Stimulated activated CD8-positive, alpha-beta memory T cell treated with anti-CD3 and anti-CD28 coated beads, Interleukin-7, amount 100 ng/mL, for 1 hour (primary cell): ENCODE measurements at places on chromosomes 11 and 22.

GRCh38 chr11:30775233-30775522 is 189.0 kb upstream of the MPPED2 start:
- no peak for DNase-seq

DNA sequence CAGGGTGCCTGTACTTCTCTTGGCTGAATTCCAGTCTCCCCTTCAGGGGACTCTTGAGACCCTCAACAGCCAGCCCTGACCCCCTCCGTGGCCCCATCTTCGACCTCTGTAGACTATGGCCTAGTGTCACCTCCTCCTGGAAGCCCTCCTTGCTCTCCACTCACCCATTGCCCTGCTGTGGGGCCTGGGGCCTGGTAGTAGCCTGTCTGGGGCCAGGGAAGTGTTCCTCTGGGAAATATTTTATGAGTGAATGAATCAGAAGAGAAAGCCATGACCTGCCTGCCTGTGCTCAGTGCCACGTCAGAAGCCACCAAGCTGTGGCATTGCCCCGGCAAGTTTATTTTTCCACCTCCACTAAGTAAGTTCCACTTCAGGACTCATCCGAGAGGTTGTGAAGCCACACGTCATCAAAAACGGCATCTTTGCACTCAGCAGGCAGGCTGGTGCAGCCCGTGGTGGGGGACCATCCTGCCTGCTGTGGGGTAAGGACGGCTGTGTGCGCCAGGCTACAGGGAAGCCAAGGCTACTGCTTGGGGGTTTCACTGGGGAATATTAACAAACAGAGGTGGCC is 59.6 kb upstream of the PPARA start:
- DNase-seq = no peak

DNA sequence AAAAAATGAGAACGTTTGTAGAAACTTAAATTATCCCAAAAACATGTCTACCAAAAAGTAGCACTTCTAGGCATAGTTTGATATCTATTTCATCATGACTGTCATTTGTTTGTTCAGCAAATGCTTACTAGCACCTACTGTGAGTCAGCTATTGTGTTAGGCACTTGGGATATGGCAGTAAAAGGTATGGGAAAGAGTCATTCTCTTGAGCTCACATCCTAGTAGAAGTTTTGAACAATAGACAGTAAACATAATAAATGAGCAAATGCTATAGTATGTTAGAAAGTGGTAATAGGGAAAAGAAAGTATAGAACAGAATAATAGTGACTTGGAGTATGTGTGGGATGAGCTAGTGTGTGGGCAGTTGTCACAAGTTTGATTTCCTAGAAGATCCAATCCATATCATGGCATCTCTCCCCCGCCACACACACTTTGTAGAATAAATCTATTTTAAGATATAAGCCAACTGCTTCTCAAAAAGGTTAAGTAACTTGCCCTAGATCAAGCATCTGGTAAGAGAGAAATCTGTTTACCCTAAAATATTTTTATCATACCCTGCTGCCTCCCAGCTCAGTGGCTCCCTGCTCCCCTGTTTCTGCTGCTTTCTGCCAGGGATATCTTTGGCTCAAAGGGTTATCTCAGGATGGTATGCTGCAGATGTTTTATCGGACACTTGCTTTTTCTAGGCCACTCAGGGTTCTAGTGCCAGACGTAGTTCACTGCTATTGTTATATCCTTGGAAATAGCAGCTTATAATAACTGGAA is 129.7 kb downstream of the NCAM1 start:
- DNase-seq = no peak

DNA sequence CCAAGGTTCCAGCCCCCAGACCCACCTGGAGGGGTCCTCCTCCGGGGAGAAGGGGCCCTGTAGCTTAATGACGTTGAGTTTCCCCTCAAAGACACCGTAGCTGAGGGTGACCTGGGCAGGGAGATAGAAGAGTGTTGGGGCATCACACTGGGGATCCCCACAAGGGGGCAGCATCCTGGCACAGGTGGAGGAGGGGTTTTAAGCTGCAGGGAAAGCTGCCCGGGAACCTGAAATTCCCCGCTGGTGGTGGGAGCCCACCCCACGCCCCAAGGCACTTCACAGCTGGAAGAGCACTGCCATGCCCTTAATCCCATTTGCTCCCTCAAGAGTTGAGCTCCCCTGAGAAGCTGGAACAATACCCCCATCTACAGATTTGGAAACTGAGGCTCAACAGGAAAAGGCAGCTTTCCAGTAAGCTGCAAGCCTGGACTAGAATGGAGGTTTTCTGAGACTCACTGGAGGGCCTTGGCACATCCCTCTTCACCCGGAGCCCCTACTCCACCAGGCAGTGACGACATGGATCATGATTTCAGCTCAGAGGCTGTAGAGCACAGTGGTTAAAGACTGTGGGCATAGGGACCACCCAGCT is 13.7 kb downstream of the MFNG start:
- no peak for DNase-seq

DNA sequence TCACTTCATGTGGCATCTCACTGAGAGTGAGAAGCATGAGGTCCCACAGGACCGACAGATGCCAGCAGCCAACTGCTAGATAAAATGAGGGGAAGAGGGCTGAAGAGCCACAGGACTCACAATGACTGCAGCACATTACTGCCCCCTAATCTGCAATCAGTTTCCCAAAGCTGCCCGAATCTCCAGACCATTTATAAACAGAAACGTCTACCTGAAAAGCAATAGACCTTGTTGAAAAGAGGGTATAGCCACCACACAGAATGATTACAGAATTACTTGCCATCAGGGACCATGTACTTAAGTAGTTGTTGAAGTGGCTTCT is 12.4 kb upstream of the TEF start:
- no peak for DNase-seq

GRCh38 chr11:114026355-114026754 is 33.2 kb upstream of the ZBTB16 start:
- no peak for DNase-seq

- no peak for DNase-seq
These were observed 7.6 kb downstream of the LRRC10B start for GRCh38 chr11:61516191-61516590.
